ENCODE measurements at places on chromosomes 2 and 18. TPM values are rescaled to one million over a fixed set of nuclear protein-coding genes. Genes with fewer than 3 reads are reported as not detected.

DNA sequence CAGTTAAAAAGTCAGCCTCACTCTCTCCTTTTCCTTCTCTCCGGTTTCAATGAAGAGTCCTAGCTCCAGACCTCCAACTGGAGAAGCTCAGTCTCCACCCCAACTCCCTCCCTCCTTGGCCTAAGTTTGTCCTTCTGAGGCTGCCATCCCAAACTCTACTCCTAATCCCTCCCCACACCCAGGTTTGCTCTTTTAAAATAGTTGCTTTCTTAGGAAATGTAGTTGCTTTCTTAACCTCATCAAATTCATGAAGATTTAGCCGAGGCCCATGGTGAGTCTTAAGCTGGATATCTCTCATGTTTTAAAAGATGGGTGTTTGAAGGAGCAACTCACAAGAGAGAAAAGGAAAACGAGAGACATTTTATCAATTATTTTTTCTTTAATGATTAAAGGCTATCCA lies 937 bp upstream of the LANCL1 start:
- peaks cover 3% of the 10 kb centered on the region for H3K36me3 ChIP-seq
- no peak for DNase-seq
- peak overlapping the region; percentile 81 for H3K4me3 ChIP-seq
- H3K4me1 ChIP-seq, result peaks cover 40% of the 10 kb centered on the region

ATP5F1A gene
- total RNA-seq, result 468 TPM

- H3K27me3 ChIP-seq, result no peaks in the 10 kb centered on the region
- H3K27ac ChIP-seq, result no peak overlapping the region
- H3K4me1 ChIP-seq, result no peaks in the 10 kb centered on the region
- DNase-seq, result no peak
- H3K36me3 ChIP-seq, result no peaks in the 10 kb centered on the region
Measured at GRCh38 chr2:220445429-220446105, 818.1 kb downstream of the SLC4A3 start.

DNA sequence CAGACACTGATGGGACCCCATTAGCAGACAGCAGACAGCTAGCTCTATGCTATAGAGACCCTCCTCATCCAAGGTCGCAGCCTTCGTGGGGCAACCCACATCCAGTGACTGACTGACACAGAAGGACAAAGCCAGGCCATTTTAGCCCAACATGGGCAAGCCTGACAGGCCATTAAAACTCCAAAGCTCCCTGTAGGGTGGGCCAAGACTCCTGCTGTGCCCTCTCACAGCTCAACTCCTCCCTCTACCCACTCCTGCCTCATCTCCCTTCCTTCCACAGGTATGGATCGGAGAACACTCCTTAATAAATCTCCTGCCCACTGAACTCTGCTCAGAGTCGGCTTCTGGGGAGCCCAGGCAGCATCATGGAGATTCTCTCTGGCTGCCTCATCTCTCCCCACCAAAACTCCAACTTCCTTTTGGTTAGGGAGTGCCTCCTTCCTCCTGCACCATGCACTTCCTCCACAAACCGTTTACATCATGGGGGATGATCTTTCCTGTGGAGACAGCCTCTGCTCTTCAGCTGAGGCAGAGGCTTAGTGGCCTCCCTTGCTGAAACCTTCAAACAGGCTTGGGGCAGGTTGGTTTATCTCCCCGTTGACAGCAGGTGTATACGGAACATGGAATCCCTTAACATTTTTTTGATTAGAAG lies 86.5 kb downstream of the ACTR3 start:
- DNase-seq, result no peak
- no peak overlapping the region for H3K27ac ChIP-seq
- H3K4me1 ChIP-seq, result peaks cover 4% of the 10 kb centered on the region
- H3K4me3 ChIP-seq, result no peak overlapping the region
- no peaks in the 10 kb centered on the region for H3K27me3 ChIP-seq

GRCh38 chr2:113834051-113834730 lies 55.7 kb upstream of the ACTR3 start:
- H3K27ac ChIP-seq, result no peak overlapping the region
- no peaks in the 10 kb centered on the region for H3K36me3 ChIP-seq
- no peak for DNase-seq
- H3K4me1 ChIP-seq, result no peaks in the 10 kb centered on the region
- H3K4me3 ChIP-seq, result no peak overlapping the region

DNA sequence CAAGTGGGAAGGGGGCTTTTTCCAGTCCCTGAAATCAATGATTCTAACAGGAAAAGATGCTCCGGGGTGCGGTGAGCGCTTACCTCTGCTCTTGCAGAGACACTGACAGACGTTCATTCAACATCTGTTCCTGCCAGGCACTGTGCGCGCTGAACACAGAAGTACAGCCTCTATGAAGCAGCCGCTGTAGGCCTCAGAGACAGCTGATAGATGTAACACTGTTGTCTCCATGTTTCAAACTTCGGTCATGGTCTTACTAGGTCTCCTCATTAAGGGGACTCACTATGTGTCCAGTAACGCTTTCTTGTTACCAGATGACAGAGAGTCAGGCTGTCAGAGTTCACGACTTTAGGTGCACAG lies 649 bp upstream of the CLIP4 start:
- H3K36me3 ChIP-seq, result no peaks in the 10 kb centered on the region
- peak overlapping the region; percentile 68 for H3K27ac ChIP-seq
- H3K4me1 ChIP-seq, result peaks cover 34% of the 10 kb centered on the region
- no peaks in the 10 kb centered on the region for H3K27me3 ChIP-seq

COL4A3 gene
- not detected for total RNA-seq

DNA sequence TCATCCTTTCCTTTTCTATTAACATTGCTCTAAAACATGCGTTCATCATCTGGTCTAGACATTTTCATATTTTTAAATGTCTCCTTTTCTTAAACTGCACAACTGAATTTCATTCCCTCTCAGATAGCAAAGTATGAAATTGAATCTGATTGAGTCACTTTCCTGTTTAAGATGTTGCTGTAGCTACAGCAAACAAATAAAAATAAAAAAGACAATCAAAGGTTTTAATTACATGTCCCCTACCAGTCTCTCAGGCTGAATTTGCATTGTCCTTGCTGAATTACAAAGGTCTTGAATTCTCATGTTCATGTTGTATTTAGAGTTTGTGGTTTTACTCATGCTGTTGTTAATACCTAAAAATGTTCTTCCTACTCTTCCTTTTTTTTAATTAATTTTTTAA lies 537.9 kb upstream of the LRATD1 start:
- H3K4me3 ChIP-seq, result no peak overlapping the region
- H3K27ac ChIP-seq, result no peak overlapping the region
- no peak for DNase-seq
- no peaks in the 10 kb centered on the region for H3K27me3 ChIP-seq

GRHL1 gene
- 0.88 TPM for total RNA-seq

DNA sequence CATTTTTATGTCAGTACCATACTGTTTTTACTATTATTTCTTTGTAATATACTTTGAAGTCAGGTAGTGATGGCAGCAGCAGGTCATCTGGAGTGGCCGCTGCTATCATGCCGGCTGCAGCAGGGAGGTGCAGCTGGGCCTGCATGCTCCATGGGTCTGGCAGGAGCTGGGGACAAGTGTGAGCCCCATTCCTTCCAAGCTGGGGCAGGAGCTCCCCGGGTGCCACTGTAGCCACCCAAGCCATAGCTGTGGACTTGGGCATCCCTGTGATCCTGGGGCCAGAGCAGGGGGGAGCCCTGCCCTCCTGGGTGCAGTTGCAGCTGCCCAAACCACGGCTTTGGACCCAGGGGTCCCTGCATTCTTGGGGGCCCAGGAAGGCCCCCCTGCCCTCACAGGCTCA lies 59.2 kb downstream of the CSRNP3 start:
- no peaks in the 10 kb centered on the region for H3K4me1 ChIP-seq
- H3K27ac ChIP-seq, result no peak overlapping the region
- DNase-seq, result no peak
- no peak overlapping the region for H3K4me3 ChIP-seq
- H3K27me3 ChIP-seq, result no peaks in the 10 kb centered on the region

DNA sequence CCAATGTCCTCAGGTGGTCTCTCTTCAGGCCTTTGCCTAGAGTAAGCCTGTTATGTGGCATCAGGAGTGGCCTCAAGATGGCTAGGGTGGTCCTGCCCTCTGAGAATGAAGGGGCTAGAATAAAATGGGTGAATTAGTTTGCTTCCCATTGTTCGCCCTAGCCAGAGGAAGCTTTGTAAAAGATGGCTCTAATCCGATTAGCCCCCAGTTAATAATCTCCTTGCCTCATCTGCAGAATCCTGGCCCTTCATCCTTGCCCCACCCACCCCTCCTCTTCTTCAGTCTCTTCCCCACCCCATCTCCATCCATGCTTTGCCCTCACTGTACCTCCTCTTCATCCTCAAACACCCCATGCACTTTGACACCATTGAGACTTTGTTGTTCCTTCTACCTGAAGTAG lies 57.4 kb upstream of the LGALSL start:
- no peak overlapping the region for H3K4me3 ChIP-seq
- no peaks in the 10 kb centered on the region for H3K36me3 ChIP-seq

GRCh38 chr18:58021504-58021903 lies 22.5 kb upstream of the NEDD4L start:
- no peak overlapping the region for H3K27ac ChIP-seq
- no peak for DNase-seq
- no peaks in the 10 kb centered on the region for H3K27me3 ChIP-seq
- H3K4me3 ChIP-seq, result no peak overlapping the region
- H3K4me1 ChIP-seq, result no peaks in the 10 kb centered on the region

- no peaks in the 10 kb centered on the region for H3K27me3 ChIP-seq
- H3K4me1 ChIP-seq, result no peaks in the 10 kb centered on the region
- no peak overlapping the region for H3K27ac ChIP-seq
- no peaks in the 10 kb centered on the region for H3K36me3 ChIP-seq
Measured at GRCh38 chr2:42733852-42734251, 30.1 kb downstream of the OXER1 start.

GRCh38 chr2:171800639-171801038 lies 93.4 kb downstream of the SLC25A12 start:
- no peaks in the 10 kb centered on the region for H3K27me3 ChIP-seq
- no peaks in the 10 kb centered on the region for H3K4me1 ChIP-seq
- H3K36me3 ChIP-seq, result no peaks in the 10 kb centered on the region
- no peak overlapping the region for H3K27ac ChIP-seq
- DNase-seq, result no peak

DNA sequence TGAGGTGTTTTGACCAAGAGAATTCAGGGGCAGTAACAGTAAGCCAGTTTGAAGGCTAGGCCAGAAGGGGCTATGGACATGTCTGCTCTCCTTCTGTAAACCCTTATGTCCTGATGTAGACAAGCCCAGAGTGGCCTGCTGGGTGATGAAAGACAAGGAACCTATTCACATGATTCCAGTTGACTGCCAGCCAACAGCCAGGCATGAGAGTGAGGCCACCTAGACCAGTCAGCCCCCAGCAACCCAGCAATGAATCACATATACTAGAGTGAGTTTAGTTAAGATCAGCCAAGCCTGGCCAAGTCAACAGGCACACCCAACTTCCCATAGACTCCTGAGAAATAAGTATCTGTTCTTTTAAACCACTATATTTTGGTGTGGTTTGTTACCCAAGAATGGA lies 1889.7 kb upstream of the CELF4 start:
- H3K36me3 ChIP-seq, result no peaks in the 10 kb centered on the region
- H3K27me3 ChIP-seq, result no peaks in the 10 kb centered on the region
- no peak overlapping the region for H3K4me3 ChIP-seq

DSC2 gene
- total RNA-seq, result not detected

DNA sequence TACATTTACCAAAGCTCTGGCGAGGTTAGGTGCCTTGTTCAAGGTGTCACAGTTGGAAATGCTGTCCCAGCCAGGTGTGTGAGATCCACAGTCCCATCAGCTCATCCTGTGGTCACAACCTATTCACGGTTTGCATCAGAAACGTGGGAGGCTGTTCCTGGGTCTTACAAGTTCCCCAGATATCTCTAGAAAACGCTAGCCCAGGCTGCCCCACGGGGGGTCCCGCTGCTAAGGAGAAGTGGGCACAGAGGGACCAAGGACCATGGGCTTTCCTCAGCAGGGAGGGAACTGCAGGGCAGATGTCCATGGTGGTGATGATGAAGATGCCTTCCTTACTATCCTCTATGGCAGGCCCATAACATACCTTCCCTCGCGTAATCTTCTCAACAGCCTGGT lies 649 bp downstream of the FECH start:
- no peaks in the 10 kb centered on the region for H3K36me3 ChIP-seq
- H3K4me1 ChIP-seq, result peaks cover 17% of the 10 kb centered on the region
- no peak for DNase-seq

DNA sequence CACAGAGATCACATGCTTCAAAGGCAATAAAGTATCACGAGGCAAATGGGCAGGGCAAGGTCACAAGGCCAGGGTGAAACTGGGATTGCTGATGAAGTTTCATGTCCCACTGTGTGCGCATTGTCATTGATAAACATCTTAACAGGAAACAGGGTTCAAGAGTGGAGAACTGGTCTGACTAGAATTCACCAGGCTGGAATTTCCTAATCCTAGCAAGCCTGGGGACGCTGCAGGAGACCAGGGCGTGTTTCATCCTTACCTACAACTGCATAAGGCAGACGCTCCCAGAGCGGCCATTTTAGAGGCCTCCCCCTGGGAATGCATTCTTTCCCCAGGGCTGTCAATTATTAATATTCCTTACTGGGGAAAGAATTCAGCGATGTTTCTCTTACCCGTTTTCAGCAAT lies 33.2 kb downstream of the PTPN4 start:
- H3K4me3 ChIP-seq, result no peak overlapping the region
- H3K4me1 ChIP-seq, result no peaks in the 10 kb centered on the region
- no peak overlapping the region for H3K27ac ChIP-seq
- no peaks in the 10 kb centered on the region for H3K36me3 ChIP-seq
- DNase-seq, result no peak

FAM117B gene
- total RNA-seq, result 6.4 TPM

DNA sequence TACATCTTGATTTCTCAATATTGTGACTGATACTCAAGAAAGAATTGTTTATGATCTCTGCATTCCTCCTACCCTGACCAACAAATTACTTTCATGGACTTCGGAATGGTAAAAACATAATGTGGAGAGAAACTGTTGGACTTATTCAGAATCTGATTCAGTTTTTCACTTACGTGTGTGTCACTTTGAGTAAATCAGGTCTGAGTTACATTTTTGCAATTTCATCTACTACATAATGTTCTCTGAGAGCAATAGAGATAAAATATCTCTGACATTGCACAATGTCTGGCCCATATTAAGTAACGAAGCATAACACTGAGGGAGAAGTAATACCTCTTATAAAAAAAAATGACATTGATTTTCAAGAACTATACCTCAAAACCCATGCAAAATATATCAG lies 1337.9 kb upstream of the CHAC2 start:
- no peak overlapping the region for H3K4me3 ChIP-seq
- no peak overlapping the region for H3K27ac ChIP-seq

GDF7 gene
- total RNA-seq, result not detected

ITPRIPL1 gene
- total RNA-seq, result 58.3 TPM

PSTPIP2 gene
- 25.3 TPM for total RNA-seq

DNA sequence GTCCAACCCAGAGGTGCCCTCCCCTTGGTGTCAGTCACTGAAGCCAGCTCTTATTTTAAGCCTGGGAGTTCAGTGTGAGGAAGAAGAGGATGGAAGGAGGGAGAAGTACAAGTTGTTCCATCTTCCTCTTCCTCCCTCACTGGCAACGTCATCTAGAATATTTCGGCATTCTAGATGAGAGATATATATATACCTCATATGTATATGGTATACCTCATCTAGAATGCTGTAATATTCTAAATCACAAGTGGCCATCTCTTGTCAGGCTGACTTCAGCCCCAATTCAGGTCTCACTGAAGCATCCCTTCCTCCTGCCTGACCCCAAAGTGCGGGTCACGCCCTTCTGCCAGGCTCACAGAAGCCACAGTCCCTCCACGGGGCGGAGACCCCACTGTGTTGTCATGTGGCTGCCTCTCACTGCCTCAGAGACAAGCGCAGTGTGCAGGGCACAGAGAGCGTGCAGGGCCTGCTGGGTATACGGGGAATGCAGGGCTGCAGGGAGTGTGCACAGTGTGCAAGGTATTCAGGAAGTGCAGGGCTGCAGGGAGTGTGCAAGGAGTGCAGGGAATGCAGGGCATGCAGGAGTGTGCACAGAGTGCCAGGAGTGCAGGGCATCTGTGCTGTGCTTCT lies 32.8 kb upstream of the B3GNT7 start:
- H3K36me3 ChIP-seq, result no peaks in the 10 kb centered on the region
- no peak for DNase-seq
- no peak overlapping the region for H3K4me3 ChIP-seq
- H3K27me3 ChIP-seq, result no peaks in the 10 kb centered on the region
- H3K4me1 ChIP-seq, result no peaks in the 10 kb centered on the region

Measured in CD8-positive, alpha-beta memory T cell (primary cell).